Stimulated activated CD8-positive, alpha-beta memory T cell treated with anti-CD3 and anti-CD28 coated beads, Interleukin-15, amount 100 ng/mL, for 4 hours (primary cell): ENCODE measurements at places on chromosomes 5 and 9.

GRCh38 chr5:170303549-170303948 is 6.0 kb upstream of the LCP2 start:
- no peak for DNase-seq

- no peak for DNase-seq
Observed at GRCh38 chr5:683551-684481, 9.3 kb downstream of the TPPP start.

DNA sequence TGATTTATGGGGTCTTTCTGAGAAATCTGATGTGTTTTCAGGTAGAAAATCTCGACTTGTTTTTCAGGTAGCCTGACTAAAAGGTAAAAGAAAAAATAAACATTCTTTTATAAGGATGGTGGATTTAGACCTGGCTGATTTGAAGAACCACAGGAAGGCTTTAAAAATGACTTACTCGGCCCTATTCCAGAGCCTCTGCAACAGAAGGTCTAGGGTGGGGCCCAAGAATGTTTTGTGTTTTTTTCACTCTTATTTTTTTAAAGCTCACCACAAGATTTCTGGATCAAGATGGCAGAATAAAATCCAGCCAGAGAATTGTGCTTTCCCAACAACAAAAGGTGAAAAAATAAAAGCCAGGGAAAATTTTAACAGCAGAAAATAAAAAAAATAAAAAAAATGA is 59.1 kb downstream of the FNBP1 start:
- no peak for DNase-seq

GRCh38 chr9:124010665-124011321 is 775 bp upstream of the LHX2 start:
- no peak for DNase-seq

- no peak for DNase-seq
Observed at GRCh38 chr9:95640336-95640735, 123.6 kb upstream of the PTCH1 start.

DNA sequence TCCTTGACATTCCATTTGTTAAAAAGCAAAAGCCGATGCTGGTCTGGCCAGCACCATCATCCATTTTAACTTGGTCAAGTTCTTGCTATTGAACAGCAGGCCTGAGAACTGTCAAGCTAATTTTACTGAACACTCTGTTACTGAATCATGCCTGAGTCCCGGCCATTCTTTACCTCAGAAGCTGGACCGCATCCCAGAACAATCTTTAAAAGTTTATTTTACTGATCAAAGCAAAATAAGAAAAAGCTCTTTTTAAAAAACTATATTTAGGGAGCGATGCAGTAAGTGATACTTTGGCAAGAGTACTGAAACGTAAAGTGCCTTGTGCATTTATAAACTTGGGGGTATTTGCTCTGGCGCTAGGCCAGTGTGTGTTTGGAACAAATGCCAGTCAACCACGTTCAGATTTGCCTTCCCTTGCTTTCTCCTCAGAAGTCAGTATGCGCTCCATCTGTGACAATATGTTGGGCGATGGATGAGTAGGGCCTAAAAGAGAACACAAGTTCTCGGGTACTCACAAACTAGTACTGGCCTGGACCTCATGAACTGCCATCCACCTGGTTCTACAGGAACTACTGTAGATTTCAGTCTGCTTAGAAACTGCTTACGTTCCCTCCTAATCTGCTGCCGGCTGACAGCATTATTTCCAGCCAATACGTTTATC is 161.9 kb downstream of the MAPKAP1 start:
- no peak for DNase-seq

DNA sequence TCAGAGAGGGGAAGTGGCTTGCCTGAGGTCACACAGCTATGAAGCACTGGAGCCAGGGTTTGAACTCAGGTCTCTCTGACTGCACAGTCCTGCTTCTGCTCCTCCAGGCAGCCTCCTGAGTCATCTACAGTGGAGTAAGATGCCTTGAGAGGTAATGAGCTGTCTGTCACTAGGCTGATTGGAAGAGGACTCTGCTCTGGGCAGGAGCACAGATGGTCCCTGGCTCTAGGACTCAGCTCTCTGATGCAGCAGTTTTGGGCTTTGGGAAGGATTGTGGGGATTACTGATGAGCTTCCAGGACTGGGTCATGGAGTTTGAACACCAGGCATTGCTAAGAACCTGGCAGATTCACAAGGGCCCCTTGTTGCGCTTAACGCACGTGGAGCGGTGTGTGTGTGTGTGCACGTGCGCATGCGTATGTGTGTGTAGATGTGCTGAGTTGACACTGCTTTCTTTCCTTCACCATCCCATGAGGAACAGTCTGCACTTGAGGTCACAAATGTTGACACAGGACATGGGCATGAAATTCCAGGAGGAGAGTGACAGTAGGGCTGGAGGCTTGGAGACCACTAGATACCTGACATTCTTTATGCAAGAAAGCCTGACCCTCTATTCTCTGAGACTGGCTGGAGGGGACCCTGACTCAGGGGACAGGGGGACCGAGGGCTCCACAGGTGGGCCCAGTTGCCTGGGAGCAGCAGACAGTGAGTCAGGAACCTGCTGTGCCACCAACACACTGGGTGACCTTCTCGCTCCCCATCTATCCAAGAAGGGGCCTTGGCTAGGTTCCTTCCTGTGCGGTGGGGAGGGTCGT is 170.5 kb downstream of the RGS3 start:
- no peak for DNase-seq

DNA sequence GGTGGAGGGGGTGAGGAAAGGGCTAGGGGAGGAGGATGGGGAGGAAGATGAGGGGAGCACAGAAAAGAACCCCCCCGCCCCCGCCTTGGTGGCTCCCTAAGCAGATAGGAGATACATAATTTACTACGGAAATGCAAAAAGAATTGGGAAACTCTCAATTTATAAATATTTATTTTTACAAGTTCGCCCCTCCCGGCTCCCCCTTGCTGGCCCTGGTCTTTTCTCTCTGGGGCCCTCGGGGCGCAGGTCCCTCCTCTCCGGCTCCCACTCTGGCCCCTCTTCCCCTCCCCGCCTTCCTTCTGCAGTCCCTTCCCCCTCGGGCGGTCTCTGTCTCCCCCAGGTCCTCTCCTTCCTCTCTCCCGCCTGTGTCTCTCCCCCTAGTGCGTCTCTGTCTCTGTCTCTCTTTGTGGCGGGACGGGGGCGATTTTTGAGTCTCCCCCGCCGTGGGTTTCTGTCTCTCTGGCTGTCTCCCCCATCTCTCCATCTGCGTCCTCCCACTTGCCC is 173.6 kb upstream of the IER5L start:
- no peak for DNase-seq

DNA sequence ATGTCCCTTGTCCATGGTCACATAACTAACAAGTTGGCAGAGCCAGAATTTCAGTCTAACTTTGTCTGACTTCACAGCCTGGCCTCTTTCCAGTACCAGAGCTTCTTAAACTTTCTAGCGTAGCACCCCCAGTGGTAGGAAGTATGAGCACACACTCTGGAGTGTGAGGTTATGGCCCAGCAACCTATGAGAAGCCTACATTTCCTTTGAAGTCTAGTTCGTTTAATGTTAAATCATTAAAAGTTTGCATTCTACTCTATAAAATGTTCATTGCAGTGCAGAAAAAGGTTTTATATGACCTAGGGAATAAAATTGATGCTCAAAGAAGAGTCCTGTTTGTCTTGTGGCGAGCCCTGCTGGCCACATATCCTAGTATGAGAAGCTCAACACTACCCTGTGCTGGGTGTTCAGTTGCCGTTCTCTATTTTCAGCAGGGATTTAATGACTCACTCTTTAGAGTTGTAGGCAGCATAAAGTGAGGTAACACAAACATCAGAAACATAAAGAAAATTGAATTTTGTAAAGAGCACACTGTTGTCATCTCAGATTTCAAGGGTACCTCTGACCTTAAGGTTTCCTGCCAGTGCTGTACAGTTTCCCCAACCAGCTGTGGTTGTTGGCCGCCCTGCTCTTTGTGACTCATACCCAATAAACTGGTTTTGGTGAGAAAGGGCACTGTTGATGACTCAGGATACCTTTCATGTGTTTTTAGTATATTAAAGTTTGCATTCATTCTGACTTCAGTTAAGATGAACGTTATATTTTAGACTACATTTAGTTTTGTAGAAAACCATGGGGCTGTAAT is 14.3 kb downstream of the MCCC2 start:
- DNase-seq = peak; percentile 73

DNA sequence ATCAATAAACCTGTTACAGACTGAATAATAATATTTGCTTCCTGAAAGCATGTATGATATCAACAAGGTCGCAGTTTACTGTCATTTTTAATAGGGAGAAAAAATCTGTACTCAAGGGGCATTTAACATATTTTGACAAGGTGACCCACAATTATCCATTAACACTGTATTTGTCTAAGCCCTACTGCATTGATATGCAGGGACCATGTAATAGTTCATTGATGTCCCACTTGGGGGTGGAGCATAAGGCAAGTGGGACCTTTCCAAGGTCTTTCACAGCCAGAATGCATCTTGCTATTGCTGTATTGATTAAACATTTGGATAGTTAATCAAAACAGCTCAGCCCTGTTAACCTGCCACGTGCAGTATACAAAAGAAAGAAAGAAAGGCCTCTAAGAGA is 502.0 kb downstream of the NR2F1-AS1 start:
- no peak for DNase-seq

GRCh38 chr5:124956471-124957029 is 210.1 kb upstream of the ZNF608 start:
- DNase-seq = no peak

GRCh38 chr5:149071756-149072155 is 8.9 kb upstream of the SH3TC2 start:
- DNase-seq = no peak

- no peak for DNase-seq
Observed at GRCh38 chr5:31378136-31378535, 153.8 kb downstream of the DROSHA start.

DNA sequence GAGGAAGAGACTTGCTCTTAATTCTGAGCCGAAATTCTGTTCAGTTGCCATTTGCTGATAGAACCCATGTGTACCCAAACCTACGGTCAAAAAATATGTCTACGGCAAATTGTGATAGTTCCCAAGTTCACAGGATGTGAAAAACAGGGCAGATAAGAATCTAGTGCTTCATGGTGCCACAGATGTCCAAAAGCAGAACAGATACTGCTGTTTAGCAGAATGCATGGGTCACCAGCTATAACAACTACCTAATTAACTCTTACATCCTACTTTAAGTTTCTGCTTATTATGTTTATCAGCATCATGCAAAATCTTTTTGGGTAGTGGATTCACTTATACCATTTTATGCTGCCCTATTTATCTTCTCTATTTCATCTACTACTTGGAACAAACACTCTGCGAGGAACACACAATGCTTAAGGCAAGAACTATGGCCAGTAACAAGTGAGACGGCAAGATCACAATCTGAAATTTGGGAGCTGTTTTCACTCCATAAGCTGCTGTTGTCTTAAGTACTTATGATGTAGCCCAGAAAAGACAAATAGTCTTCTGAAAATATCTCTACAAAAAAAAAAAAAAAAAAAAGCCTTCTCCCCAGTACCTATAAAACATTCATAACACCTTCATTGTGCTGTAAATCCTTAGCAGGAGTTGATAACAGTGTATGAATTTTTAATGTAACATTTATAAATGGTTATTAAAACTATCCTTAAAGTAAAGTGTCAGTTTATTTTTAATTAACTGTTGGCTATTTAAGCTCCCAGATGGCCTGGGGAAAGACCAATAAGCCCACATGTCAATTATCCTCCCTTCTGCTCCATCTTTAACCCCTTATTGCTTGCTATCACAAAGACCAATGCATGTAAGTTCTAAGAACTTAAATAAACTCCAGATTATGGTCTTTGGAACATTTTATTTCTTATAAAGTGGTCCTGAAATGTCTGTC is 232.3 kb downstream of the TLR4 start:
- no peak for DNase-seq

DNA sequence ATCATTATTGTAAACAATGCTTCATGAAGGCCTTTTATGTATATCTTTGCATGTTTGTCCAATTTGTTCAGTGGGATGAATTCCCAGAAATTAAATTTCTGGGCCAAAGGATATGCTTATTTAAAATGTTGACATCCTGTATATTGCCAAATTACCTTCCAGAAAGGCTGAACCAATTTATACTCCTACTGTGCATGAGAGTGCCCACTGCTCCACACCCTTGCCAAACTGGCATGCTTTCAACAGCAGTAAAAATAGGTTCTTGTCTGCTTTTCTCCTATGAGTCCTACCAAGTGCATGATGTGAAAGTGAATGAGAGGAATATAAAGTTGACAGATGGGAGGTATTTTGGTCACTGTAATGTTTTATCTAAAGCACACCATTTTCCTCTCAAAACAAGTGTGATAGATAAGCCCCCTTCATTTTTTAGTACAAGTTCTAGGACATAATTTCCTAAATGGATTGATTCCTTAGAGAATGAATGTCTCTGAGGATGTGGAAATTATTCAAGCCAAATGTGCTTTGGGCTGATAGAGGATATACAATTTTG is 70.5 kb upstream of the ERBIN start:
- no peak for DNase-seq

DNA sequence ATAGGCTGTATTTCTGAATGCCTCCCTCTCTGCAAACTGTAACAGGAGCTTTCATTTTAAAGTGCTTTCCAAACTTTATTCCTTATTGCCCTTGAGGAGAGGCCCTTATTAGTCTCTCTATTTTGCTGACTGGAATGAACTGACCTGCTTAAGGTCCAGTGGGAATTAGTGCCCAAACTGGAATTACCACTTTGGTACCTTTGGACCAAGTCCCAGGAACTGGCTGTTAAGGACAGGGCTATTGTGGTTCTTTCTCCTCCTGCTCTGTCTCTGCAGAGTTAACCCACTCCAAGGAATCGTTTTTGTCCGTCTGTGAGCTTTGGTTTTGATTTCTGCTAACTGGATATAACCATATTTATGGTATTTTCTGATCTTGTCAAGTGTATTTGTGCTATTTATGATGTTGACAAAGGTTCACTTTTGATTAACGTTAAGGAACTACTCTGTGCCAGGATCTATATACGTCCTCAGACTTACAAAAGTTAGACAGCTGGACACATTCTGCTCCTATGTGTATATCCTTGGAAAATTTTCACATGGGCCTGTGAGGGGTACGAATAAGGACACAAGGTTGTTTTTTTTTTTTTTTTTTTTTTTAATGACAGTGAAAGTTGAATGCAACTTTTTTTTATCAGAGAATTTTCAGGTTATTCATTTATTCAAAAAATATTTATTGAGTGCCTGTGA is 189.1 kb upstream of the ANKRD55 start:
- no peak for DNase-seq

- no peak for DNase-seq
Observed at GRCh38 chr5:173829826-173830225, 58.3 kb upstream of the CPEB4 start.

GRCh38 chr5:142688281-142688989 is 2.5 kb upstream of the FGF1 start:
- no peak for DNase-seq

DNA sequence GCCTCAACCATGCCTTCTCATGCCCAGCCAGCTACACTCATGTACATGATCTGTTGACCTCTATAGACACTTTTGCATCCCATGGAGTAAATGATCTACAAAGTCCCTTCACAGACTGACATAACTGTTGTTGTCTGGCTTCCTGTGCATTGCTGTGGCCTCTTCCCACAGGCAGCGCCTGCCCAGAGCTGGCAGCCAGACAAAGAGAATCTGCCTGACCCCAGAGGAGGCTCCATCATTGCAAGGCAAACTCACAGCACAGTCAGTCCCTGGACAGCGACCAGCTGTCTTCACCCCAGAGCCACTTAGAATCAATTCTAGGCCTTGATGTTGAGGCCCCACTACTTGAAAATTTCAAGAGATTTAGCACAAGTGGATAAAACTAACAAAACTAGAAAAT is 65.5 kb downstream of the INSYN2B start:
- no peak for DNase-seq

GRCh38 chr9:27799326-27799725 is 226.0 kb upstream of the C9orf72 start:
- DNase-seq = no peak

GRCh38 chr5:72604111-72604797 is 97.0 kb upstream of the ZNF366 start:
- DNase-seq = no peak
